ENCODE measurements at places on chromosomes 1 and 21. TPM values are rescaled to one million over a fixed set of nuclear protein-coding genes. Genes with fewer than 3 reads are reported as not detected.

HHIPL2 gene
- total RNA-seq = 0.07 TPM

PRDM16 gene
- total RNA-seq = not detected

MYOG gene
- total RNA-seq = not detected

VSIG8 gene
- not detected for total RNA-seq

VCAM1 gene
- total RNA-seq = 8.2 TPM

CADM3 gene
- 8.8 TPM for total RNA-seq

ZSWIM5 gene
- total RNA-seq = 1.5 TPM

ZFYVE9 gene
- total RNA-seq = 25.6 TPM

IGSF21 gene
- total RNA-seq = 1.9 TPM

DNA sequence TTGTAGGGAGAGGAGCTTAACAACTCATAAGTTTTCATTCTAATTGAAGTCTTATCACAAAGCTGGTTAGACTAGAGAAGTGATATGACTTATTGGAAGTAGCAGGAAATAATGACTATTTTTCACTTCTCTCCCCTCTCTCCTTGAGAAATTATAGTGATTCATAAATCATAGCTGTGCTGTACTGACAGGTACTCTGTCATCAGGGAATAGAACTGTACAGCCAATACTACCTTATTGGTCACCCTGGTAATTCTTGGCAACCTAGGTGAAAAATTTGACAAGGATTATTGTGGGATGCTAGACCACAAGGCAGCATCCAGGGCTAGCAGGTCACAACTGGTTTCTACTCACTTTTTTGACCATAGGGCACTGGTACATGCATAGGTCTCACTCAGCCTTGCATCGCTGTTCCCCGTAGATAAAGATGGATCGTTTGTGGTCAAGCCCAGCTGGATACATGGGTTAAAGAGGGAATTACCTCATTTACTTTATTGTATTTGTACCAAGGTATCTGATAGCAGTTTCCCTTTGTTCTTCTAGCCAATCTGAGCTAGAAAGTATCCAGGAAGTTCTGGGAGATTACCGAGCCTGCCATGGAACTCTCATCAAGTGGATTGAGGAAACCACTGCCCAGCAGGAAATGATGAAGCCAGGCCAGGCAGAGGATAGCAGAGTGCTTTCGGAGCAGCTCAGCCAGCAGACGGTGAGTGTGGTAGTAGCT is 113.6 kb downstream of the MACF1 start:
- H3K27ac ChIP-seq = no peak overlapping the region
- DNase-seq = no peak
- H3K36me3 ChIP-seq = no peaks in the 10 kb centered on the region

DNA sequence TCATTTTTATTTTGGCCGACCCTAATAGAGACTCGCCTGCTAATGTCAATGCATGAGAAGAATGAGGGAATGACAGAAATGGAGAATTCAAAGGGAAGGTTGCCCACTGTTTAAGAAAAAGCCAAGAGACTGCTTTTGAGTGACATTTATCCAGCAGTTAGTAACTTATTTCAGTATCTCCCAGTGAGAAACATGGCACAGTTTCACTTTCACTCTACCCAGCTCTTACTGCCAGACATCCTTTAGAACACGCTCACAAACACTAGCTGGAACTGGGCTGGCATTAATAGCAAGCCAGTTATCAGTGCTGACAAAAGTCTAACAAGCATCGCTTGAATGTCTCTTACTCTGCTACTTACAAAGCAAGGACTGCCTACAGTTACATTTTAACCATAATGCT is 8.5 kb downstream of the GGPS1 start:
- no peaks in the 10 kb centered on the region for H3K36me3 ChIP-seq
- no peak overlapping the region for H3K4me3 ChIP-seq
- no peak overlapping the region for H3K27ac ChIP-seq
- H3K27me3 ChIP-seq = no peaks in the 10 kb centered on the region
- H3K4me1 ChIP-seq = no peaks in the 10 kb centered on the region

DNA sequence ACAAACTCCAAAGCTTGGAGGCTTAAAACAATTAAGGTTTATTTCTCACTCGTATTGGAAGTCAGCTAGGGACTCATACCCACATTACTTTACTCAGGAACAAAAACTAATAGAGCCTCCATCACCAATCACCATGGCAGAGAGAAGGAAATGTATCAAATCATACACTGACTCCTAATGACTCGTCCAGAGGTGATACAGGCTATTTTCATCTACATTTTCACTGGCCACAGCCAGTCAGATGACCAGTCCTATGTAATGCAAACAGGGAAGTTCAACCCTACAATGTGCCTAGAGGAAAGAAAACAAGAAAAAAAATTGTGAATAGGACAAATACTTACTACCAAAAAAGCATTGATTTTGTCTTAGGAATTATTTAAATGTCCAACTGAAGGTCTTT is 110.3 kb downstream of the SEC16B start:
- no peaks in the 10 kb centered on the region for H3K4me1 ChIP-seq
- H3K36me3 ChIP-seq = no peaks in the 10 kb centered on the region
- no peaks in the 10 kb centered on the region for H3K27me3 ChIP-seq
- DNase-seq = no peak
- no peak overlapping the region for H3K27ac ChIP-seq

GRCh38 chr21:28758883-28759242 is 233.8 kb downstream of the LTN1 start:
- no peak for DNase-seq
- H3K27me3 ChIP-seq = no peaks in the 10 kb centered on the region
- H3K4me1 ChIP-seq = no peaks in the 10 kb centered on the region
- H3K4me3 ChIP-seq = no peak overlapping the region
- no peak overlapping the region for H3K27ac ChIP-seq

DNA sequence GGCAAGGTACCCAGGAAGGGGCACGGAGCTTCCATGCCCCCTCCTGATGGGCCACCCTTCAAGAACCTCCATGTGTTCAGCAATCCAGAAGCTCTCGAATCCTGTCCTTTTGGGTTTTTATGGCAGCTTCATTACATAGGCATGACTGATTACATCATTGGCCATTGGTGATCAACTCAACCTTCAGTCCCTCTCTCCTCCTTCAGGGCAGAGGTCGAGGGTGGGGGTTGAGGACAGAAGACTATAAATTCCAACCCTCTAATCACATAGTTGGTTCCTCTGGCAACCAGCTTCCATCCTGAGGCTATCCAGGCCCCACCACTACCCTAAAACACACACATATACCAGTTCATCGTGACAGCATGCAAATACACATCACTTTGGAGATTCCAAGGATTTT is 135.7 kb downstream of the ZNF281 start:
- DNase-seq = no peak
- H3K27me3 ChIP-seq = no peaks in the 10 kb centered on the region
- no peaks in the 10 kb centered on the region for H3K4me1 ChIP-seq
- H3K36me3 ChIP-seq = no peaks in the 10 kb centered on the region
- no peak overlapping the region for H3K27ac ChIP-seq

DNA sequence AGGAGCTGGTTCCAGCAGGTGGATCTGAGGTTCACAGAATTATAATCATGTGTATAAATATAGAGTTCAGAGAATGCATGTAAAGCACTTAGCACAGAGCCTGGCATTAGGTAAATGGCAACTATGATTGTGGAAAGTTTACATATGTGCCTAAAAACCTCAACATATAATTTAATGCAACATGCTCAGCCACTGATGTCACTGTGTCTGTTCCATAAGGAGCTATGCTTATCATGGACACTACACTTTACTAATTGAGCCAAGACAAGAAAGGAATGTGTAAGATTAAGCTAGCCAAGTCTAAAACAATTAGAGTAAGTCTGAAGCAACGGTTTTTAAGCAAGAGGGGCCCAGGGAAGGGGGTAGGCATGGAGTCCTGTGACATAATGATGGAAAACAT is 61.5 kb downstream of the GNG12 start:
- no peaks in the 10 kb centered on the region for H3K36me3 ChIP-seq
- H3K4me1 ChIP-seq = no peaks in the 10 kb centered on the region
- H3K27ac ChIP-seq = no peak overlapping the region
- H3K27me3 ChIP-seq = no peaks in the 10 kb centered on the region
- no peak for DNase-seq

DNA sequence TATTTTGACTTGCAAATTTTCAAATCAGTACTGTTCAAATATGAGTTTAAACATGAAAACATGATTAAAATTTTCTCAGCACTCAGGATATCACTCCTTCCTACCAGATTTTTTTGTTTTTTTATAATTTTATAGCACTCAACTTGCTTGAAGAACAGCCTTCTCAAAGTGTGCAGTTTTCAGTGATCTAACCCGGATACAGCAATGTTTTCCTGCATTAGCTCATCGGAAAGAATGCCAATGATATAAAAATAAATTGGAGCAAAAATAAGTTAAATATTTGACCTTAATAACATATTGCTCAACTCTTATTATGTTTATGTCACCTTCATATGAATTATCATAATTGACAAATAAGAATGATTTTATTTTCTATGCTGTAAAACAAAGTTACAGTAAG is 766.8 kb downstream of the USP25 start:
- no peak overlapping the region for H3K27ac ChIP-seq
- H3K4me1 ChIP-seq = no peaks in the 10 kb centered on the region
- no peaks in the 10 kb centered on the region for H3K36me3 ChIP-seq
- H3K4me3 ChIP-seq = no peak overlapping the region

- no peaks in the 10 kb centered on the region for H3K27me3 ChIP-seq
- no peak overlapping the region for H3K27ac ChIP-seq
- no peaks in the 10 kb centered on the region for H3K4me1 ChIP-seq
- H3K4me3 ChIP-seq = no peak overlapping the region
- DNase-seq = no peak
- no peaks in the 10 kb centered on the region for H3K36me3 ChIP-seq
These were observed 42.2 kb downstream of the SPATA17 start for GRCh38 chr1:217673387-217673786.

- H3K4me3 ChIP-seq = no peak overlapping the region
- H3K36me3 ChIP-seq = no peaks in the 10 kb centered on the region
- H3K4me1 ChIP-seq = no peaks in the 10 kb centered on the region
- no peak overlapping the region for H3K27ac ChIP-seq
- no peak for DNase-seq
- H3K27me3 ChIP-seq = no peaks in the 10 kb centered on the region
These were observed 134.9 kb upstream of the GORAB start for GRCh38 chr1:170397061-170397460.

- no peaks in the 10 kb centered on the region for H3K36me3 ChIP-seq
- no peaks in the 10 kb centered on the region for H3K27me3 ChIP-seq
- no peak overlapping the region for H3K4me3 ChIP-seq
These were observed 5.6 kb upstream of the LYST start for GRCh38 chr1:235872270-235872669.

DNA sequence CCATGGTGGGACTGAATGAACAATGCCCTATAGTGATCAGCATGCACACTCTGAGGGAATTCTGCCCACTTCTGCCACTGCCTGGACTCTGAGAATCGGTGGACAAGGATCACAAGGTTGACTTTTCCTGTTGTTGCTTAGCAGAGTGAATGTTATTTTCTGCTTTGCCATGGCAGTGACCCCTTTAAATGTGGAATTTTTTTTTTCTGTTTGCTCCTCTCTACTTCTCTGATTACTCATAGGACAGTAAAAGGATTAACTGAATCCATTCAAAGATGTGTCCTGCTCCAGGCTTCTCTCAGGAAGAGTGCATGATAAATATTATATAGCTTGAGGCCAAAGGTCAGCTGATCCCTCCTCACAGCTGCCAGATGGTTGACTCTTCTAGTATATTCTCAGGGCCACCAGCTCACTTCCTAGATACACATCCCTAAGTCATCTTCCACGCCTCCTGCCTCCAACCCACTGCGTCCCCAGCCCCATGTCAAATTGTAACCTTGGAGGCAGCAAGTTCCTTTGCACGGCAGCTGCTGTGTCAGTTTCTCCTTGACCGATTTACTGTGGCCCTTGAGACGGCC is 74.0 kb upstream of the RALGPS2 start:
- H3K27ac ChIP-seq = no peak overlapping the region
- no peak for DNase-seq
- H3K27me3 ChIP-seq = no peaks in the 10 kb centered on the region

GRCh38 chr1:14598498-14599182 is at the start of gene KAZN:
TSS of gene KAZN (plus strand) at chr1:14598685.
- no peaks in the 10 kb centered on the region for H3K36me3 ChIP-seq
- H3K27me3 ChIP-seq = no peaks in the 10 kb centered on the region
- no peak within 1 kb of the TSS for H3K27ac ChIP-seq
- DNase-seq = no peak
- H3K4me3 ChIP-seq = peak within 1 kb of the TSS; percentile 11

- H3K4me1 ChIP-seq = no peaks in the 10 kb centered on the region
- H3K27me3 ChIP-seq = no peaks in the 10 kb centered on the region
- no peak overlapping the region for H3K4me3 ChIP-seq
- no peak overlapping the region for H3K27ac ChIP-seq
These were observed 3.7 kb upstream of the FNDC7 start for GRCh38 chr1:108708691-108709660.

DNA sequence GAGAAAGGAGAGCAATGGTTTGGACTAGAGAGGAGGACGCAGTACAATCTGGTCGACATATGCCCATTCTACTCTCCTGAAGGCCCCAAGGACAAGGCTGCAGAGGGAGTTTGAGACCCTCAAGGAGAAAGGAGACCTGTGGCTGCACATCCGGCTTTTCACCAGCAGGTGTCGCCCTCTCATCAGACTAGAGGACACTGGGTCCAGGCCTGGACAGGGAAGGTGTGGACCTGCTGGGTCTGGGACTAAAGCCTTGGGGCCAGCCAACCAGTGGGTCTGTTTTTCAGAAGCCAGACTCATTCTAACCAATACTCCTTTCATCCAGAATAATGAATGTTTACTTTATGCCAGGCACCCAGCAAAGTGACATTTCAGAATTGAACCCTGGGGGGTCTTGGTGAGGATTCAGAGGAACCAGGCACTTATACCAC is 5.0 kb downstream of the SRARP start:
- H3K27ac ChIP-seq = no peak overlapping the region
- peak; percentile 83 for DNase-seq
- H3K4me3 ChIP-seq = no peak overlapping the region
- H3K36me3 ChIP-seq = no peaks in the 10 kb centered on the region
- H3K4me1 ChIP-seq = peaks cover 5% of the 10 kb centered on the region

Measured in uterus (tissue), 4 donors.